KG1 (cell line): ENCODE measurements at places on chromosomes 12 and 14.

- no peak for DNase-seq
Observed at GRCh38 chr12:81295251-81295650, 217.4 kb downstream of the ACSS3 start.

DNA sequence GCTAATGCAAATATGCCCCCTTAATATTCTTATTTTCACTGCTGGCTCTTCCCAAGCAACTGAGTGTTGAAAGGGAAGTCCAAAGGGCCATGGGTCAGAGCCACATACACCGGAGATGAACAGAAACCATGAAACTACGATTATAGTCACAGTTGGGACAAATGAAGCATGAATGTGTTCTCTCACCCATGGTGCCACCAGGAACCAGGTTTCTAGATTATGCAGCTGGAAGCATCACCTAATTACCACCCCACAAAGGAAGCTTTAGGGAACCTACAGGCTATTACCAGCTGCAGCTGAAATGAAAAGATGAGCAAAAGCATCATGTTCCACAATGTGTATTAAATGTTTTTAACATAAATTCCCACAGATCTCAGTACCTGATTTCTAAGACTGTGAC lies 15.4 kb downstream of the TMTC1 start:
- DNase-seq = no peak

GRCh38 chr14:77892381-77892871 lies 92.5 kb downstream of the ADCK1 start:
- DNase-seq = no peak

- DNase-seq = no peak
Observed at GRCh38 chr14:80005561-80005960, 205.7 kb downstream of the DIO2 start.

- no peak for DNase-seq
Observed at GRCh38 chr12:3614806-3615466, 123.9 kb downstream of the PRMT8 start.

GRCh38 chr12:69698769-69699540 lies at the start of gene BEST3:
BEST3 (minus strand) TSS chr12:69699303; CDS start chr12:69697798, 1,505 bp downstream.
- no peak for DNase-seq

GRCh38 chr12:103930787-103931735 lies 851 bp downstream of the HSP90B1 start:
- DNase-seq = no peak

GRCh38 chr14:84610086-84610485 lies 919.9 kb upstream of the FLRT2 start:
- DNase-seq = no peak

GRCh38 chr12:43795716-43796280 lies 10.3 kb downstream of the TWF1 start:
- no peak for DNase-seq

GRCh38 chr12:17108877-17109541 lies 503.0 kb upstream of the LMO3 start:
- no peak for DNase-seq

DNA sequence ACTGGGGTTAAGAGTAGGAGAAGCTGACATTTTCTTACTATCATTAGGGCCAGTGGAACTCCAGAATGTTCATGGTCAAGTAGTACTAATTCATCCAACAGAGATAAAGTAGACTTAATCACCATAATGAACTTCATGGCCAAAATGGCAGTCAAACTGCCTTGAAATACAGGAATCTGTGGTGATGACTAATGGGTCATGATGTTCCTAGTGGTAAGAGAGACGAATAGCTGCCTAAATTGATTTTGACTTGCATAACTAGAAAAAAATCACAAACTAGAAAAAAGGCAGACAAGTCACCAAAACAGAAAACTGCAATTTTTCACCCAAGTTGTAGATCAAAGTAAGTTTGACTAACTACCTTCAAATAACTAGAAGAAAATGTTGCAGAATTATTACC lies 138.5 kb downstream of the MGAT4C start:
- no peak for DNase-seq

DNA sequence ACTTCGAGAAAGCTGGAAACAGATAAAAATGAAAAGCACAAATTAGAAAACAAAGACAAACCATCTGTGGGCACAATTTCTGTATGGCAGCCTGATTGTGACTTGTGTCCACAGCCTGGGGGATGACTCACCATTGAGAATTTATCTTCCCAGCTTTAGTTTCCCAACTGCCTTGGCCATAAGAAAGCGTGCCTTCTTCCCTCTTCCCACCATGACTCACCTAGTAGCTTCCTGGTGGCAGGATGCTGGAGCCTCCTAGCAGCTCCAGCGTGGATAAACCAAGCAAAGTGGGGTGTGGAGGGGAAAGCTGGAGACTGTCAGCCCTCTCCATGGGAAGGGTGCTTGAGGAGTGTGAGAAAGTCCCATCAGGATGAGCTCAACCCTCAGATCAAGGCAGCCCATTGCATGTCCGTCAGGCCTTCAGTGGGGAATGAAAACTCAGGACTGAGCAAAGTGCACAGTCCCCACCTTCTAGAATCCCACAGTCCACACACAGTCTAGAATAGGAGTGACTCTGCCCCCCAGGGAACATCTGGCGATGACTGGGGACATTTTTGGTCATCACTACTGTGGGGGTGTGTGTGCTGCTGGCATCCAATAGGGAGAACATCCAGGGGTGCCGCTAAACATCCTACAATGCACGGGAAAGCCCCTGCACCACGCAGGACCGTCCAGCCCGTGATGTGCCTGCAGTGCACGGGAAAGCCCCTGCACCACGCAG lies 22.4 kb upstream of the SERPINA6 start:
- DNase-seq = no peak

GRCh38 chr12:22691319-22691718 lies 66.3 kb downstream of the ETNK1 start:
- no peak for DNase-seq

DNA sequence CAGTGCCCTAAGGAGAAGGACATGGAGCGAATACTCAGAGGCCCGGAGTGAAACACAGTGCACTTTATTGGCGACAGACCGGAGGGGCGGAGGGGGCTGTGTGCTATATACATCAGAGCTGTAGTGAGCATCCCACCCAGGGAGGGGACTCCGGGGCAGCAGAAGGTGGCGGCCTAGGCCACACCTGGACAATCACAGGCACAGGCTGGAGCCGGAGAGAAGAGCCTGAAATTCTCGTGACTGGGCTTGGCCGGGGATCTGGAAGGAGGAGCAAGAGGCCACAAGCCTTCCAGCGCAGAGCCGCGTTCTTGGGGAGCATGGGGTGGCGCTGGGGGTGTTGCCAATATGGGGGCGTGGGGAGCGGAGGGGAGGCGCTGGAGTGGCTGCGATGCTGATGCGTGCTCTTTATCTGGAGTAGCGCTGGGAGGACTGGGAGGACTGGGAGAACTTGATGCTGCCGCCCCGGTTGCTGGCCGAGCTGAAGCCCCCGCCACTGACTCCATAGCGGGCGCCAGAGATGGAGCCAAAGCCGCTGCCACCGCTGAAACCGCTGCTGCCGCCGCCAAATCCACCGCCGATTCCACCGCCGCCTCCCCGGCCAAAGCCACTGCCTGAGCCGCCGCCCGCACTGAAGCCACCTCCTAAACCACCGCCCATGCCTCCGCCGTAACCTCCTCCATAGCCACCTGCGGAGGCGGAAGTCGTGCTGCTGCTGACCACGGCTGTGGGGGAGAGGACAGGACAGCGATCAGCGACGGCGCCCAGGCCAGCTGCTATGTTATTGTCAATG lies 6.1 kb downstream of the KRT3 start:
- DNase-seq = no peak

DNA sequence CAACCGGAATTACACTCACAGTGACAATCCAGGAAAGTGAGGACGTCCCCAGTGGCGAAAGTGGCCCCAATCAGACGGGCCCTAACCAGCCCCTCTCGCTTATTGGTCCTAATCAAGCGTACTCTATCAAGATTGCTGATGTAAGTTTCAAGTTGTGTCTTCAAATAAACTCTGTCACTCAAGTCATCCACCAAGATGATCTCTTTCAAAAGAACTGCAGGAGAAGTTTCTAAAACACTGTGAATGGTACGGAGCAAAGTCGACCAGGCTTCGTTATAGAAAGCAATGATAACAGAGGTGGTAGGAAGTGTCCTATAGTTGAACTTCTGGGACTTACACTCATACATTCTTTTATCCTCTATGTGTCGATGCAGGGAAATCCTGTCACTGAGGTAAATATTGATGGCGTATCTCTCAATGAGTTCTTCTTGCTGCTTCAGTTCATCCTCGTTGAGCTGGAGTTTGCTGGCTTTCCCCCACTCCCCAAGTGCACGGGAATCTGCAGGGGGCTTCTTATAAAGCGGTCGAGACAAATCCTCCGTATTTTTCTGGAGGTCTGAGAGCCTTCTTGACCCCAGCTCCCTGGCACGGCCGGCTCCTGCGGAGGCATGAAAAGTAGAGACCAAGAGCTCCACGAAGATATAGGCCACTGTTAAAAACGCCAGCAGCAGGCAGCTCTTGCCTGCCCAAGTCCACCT lies 604 bp downstream of the GALNT4 start:
- DNase-seq = no peak

DNA sequence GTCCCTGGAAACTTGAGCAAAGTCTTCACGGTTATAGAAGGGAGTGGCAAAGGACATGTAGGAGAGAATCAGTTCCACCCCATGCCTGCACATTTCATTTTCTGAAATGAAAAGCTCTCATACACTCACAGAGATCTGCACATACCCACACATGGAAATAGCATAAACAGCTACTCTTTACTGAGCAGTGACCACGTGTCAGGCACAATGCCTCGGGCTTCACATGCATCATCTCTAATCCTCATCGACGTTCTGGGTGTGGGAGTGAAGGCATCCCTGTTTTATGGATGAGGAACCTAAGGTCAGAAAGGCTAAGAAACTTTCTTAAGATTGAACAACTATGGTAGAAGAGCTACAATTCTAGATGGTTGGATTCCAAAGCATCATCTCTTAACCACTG lies 198.8 kb downstream of the DAD1 start:
- DNase-seq = no peak

- no peak for DNase-seq
Observed at GRCh38 chr12:56877195-56878009, 56.8 kb downstream of the SDR9C7 start.
